ENCODE measurements at places on chromosomes 7 and 10.

- DNase-seq: no peak
Observed at GRCh38 chr7:116757283-116757682, 85.3 kb downstream of the MET start.

DNA sequence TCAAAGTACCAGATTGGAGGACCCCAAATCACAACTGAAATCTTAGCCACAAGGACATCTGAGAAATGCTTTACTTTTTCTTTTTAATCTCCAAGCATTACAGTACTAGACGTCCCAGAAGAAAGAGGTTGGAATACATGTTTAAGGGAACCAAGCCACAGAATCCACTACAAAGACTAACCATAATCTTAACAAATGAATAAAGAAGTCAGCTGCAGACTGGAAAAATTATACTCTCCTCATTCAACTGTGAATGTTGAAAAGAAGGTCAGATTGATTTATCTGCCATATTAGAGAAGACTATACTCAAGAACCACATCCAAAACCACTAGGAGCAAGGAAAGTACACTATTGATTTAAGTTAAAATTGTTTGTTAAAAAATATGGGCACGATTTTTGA lies 102.1 kb upstream of the ABCB5 start:
- no peak for DNase-seq

DNA sequence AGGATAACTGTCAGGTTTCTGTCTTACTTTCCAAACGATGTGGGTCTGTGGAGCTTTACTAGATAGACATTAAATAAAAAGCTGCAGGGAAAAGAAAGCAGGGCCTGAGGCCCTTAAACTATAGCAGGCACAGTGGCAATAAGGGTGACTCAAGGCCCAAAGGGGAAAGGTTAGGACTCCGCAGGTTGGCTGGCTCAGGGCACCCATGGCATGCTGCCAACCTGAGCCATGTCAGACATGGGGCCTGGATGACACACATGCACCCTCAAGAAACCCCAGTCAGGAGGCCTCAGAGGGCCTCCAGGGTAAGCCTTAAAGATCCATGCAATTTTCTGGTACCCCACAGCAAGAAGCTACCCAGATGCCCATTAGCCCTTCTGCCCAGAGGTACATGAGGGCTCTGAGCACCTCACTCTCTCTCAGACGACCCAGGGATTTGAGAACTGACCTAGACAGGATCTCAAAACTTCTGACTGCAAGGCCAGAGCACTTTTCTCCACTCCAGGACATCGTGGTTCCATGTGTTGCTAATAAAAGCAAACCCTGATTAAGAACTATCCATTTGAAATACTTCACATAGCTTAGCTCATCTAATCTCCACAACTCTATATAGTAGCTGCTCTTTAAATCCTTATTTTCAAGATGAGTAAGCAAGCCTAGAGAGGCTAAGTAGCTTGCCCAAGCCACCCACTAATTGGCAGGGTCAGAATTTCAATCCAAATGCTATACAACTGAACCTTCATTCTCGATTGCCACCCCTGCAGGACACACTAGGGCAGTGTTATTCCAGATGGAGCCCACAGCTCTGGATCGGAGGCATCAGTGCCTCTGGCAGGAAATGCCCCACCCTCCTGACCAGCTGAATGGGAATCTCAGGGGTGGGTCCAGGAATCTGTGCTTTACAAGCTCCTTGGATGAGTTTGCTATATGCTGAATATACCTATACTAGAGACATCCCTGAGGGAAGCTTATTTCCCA lies 132.5 kb upstream of the EFCAB10 start:
- DNase-seq: no peak

- DNase-seq: no peak
Observed at GRCh38 chr7:19051767-19052375, 65.6 kb downstream of the TWIST1 start.

DNA sequence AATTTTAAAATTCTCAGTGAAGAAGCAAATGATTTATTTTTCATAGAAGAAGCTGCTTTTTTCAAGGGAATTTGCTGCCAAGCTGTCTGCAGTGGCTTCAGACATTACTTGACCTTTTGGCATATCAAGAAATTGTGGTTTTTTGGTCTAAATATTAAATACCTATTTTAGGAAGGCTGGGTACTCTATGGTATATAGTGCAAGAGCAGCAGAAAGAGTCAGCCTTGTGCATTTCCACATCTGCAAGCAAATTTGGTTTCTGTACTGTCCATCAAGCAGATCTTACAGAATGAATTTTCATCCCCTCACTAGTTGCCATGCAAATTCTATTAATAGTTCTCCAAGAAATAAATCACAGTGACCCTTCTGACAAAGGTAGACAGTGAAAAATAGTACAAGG lies 222.0 kb downstream of the BICC1 start:
- no peak for DNase-seq

DNA sequence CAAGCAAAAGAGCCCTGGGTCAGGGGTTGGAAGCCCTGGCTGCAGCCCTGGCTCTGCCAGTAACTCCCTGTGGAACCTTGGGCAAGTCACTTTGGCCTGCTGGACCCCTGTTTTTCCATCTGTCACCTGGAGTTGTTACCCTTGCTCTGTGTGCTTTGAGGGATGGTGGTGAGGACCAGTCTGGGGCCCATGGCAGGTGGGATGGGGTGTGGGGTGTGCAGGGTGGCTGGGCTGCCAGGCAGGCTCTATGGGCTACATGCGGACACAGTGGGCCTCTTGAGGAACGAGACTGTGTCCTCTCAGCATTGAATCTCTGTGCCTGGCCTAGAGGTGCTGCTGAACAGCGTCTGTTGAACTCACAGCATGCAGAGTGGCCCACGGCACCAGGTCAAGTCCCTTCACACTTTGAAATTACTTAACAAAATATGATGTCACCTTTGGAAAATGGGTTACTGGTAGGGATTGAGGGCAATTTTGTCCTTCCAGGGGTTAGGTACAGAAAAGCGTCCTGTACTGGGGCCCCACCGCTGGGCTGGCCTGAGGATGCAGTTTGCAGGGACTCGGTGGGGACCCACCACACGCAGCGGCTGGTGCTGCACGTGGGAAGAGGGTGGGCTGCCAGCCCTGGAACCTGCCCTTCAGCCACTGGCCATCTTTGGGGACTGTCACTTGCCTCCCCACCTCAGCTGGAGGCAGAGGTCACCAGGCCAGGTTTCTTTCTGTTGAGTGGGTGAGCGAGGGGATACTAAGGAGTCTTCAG lies 45.3 kb downstream of the PRF1 start:
- DNase-seq: no peak

- DNase-seq: no peak
Observed at GRCh38 chr7:140041659-140042385, 20.9 kb downstream of the PARP12 start.

GRCh38 chr7:153641199-153641598 lies 411.0 kb upstream of the DPP6 start:
- DNase-seq: no peak

DNA sequence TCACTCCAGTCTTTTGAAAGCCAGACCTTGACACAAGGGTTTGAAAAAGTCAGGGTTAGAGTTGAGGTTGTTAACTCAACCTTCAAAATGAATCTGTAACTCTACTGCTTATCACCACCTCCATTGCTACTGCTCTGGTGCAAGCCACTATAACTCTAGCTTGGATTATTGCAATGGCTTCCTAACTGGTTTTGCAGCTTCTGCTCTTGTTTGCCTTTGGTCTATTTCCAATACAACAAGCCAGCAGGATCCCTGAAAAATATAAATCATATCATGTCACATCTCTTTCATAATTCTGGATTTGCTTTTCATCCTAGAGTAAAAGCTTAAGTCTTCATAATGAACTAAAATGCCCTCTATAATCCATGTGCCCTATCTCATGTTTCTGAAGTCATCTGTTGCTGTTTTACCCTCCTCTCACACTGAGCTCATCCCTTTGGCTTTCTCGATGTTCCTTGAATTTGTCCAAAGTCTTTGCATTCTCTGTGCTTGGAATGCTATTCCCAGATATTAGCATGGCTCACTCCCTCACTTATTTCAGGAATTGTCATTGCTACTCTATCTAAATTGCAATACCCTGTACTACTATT lies 10.9 kb downstream of the TAS2R60 start:
- DNase-seq: no peak

GRCh38 chr7:133912916-133913697 lies 214.0 kb upstream of the LRGUK start:
- DNase-seq: no peak

- DNase-seq: no peak
Observed at GRCh38 chr10:116826803-116827202, 22.5 kb upstream of the ENO4 start.

- no peak for DNase-seq
Observed at GRCh38 chr10:72622271-72622670, 3.6 kb downstream of the MICU1 start.

Measured in central memory CD8-positive, alpha-beta T cell (primary cell).